ENCODE measurements at places on chromosomes 16 and 17.

- DNase-seq, result no peak
Measured at GRCh38 chr17:70775679-70776078, 606.3 kb downstream of the KCNJ2 start.

DNA sequence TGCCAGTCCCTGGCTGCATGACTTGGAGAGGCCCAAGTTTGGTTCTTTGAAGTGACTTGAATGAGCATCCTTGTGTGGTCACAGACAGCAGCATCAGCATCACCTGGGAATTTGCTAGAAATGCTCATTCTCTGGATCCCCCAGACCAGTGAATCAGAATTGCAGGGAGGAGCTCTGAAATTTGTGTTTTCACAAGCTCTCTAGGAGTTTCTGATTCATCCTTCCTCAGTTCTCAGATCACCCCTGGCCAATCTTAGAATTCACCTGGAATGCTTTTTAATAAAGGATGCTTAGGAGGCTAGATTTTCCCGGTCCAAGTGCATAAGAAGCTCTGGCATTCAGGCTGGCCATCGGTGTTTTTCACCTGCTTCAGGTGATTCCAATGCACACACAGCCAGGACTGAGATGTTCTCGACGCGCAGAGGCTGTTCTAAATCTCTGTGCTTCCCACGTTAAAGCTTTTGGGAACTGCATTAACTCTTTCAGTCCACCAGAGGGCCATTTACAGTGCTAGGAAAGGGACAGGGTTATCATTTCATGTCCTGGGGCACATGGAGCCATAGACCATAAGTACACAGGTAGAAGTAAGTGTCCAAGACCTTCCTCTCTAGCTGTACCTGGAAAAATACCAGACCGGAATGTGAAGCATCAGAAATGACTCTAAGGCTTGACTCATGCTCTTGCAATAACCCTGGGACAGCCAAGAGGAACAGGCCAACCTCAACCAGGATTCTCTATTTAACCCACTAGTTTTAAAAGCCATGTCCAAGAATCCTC, 85.7 kb upstream of the XYLT1 start:
- no peak for DNase-seq

DNA sequence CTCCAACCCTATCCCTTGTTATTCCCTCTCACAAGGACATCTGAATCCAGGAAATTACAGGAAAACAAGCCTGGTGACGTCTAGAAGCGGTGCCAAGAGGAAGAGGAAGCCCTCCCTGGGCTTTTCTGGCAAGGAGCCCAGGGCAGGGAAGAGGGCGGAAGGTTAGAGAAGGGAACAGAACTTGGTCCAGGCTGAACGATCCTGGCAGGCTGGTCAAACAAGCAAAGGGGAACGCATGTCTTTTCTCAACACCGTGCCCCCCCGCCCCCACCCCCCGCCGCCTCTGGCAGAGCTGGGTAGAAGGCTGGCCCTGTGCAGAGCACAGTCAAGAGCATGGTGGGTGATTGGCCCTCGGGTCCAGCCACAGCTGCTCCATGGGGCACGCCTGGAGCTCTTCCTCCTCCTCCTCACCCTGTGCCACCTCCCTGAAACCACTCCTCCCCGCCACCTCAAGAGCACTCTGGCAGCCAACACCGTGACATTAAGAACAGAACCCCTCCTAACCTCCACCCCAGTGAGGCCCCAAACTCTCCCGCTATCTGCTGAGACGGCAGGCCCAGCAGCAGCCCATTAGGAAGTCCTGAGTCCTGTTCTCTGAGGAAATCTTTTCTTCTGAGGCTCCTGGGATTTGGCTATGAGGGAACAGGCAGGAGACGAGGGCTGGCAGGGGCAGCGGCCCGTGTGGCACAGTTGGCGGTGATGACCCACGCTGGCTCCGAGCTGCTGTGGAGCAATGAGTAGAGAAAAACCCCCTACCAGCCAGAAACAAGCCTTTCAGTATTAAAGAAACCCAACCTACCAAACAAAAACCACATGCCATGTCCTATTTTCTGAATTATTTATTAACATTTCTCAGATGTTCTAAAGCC, 7.3 kb downstream of the C16orf86 start:
- no peak for DNase-seq

DNA sequence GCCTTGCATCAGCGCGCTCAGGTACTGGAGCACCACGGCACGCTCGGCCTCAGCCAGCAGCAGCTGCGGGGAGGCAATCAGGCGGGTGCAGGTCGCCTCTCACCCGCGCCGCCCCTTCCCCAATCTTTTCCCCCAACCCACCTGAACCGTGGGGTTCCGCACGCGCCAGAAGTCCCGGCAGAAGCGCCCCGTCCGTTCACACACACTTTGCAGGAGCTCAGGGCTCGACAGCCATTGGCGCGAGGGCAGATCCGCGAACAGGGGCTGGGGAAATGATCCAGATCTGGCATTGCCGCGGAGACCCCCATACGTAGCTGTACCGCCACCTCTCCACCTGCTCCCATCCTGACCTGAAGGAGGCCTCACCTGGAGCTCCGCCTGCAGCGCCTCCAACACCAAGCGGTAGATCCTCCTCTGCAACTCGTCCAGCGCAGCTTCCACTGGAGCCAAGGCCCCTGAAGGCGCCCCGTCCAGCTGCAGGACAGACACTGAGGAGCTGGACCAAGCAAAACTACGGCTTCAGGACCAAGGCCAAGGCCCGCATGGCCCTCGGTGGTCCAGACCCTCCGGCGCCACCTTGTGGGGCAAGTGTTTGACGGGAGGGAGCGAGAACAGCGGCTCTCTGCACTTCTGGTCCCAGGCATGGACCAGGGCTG, 1.4 kb upstream of the MATCAP1 start:
- DNase-seq, result peak; percentile 77

DNA sequence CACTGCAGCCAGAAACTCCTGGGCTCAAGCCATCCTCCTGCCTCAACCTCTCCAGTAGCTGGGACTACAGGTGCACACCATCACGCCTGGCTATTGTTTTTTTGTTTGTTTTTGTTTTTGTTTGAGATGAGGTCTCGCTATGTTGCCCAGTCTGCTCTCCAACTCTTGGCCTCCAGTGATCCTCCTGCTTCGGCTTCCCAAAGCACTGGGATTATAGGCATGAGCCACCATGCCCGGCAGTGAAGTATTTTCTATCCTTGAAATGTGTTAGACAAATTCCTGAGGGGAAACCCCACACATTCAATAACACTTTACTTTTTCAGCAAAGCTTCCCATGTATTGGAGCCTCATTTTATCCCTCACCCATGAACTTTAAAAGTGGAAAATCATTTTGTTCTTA, 81.2 kb upstream of the KIFC3 start:
- DNase-seq, result no peak

GRCh38 chr16:23068079-23068736, 81.0 kb downstream of the USP31 start:
- DNase-seq, result no peak

- no peak for DNase-seq
Measured at GRCh38 chr17:20992416-20992815, 50.4 kb downstream of the USP22 start.

DNA sequence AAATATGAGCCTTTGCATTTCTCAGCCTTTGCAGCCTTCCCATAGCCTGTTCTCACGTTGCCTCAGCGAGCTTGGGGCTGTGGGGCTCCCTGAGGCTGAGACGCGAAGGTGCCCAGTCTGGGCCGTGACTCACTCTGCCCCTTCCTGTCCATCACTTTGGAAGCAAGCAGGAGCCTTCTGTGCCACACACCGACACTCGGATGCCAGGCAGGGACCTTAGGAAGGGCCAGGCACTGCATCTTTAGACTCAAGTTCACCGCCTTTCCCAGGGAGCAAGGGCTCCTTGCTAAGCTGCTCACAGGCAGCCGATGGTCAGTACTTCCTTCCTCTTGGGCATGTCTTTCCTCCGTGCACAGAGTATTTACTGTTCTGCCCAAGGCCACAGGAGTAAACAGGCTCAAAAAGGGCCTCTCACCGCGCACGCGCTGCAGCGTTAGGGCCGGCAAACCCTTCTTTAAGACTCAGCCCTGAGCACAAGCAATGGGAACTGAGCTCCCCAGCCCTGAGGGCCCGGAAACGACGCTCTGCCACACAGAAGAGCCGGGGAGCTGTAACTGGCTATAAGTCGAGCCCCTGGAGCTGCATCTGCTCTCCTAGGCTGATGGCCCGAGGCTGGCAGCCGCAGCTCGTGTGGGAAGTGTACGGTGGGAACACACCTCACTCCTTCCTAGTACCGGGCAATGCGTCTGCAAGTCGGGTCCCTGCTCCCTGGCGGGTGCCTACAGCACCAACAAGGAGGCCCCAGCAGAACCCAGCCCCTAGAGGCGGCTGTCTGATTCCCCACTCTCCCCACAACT, 7.2 kb downstream of the TIMM22 start:
- DNase-seq, result no peak
